ENCODE measurements at places on chromosomes 1 and 21.
A peak's percentile ranks its signal among the peaks of the same experiment; 100 is the strongest.

DNA sequence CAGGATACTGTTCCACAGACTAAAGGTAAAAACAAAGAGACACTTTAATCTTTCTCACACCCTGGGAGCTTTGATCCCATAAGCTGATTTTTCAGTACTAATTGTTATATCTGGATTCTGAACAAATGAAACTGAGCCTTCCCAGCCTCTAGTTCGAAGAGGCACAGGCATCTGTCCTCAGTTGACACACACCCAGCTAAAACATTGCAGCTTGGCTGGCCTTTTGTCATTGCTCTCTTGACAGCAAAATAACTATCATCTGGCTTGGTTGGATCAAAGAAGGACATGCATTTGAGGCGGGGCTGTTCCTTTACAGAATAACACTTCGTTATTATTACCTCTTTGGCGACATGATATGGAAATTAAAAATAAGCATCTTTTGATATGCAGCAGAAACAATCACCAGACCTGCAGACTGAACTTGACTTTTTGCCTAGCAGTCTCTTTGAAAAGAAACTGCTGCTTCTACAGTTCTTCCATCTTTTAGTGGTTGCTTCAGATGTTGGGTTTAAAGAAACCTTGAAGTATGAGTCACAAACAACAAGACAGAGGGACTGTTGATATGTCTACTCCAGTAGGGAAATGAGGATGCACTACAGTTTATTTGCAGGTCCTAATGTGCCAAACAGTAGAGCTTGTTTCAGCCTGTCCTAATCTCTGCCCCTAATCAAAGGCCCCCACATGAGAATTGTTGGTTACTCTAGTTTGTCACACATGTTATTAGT, 166.5 kb downstream of the TPR start:
- DNase-seq, result no peak

DNA sequence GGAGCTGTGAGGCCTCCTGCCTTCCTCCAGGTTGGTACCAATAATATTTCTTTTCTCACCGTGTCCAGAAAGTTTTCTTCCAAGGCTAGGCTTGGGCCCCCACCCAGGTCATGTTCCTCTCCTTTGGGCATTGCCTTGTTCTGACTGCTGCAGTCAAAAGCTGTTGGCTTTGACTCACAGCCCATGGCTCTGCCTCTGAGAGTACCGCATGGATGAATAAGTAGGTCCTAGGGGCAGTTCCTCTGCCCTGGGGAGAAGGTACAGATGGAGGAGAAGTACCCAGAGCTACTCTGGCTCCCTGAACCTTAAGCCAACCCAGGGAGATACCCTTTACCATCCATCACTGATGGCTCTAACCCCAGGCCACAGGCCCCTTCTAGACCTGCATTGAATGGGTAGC, 115.0 kb downstream of the NAV1 start:
- no peak for DNase-seq

GRCh38 chr1:23807453-23807852, 6.9 kb upstream of the GALE start:
- DNase-seq, result no peak

DNA sequence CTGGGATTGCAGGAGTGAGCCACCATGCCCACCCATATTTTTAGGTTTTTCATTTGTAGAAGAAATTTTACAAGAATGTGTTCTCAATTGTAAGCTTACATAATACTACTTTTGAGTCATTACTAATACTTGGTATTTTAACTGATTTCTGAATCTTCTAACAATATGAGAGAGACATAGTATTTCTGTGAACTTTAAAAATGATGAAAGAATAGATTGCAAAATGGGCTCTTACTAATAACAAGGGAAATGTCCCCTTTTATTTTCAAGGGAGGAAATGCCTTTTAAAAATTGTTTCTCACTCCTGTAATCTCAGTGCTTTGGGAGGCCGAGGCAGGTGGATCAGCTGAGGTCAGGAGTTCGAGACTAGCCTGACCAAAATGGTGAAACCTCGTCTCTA, 5.9 kb downstream of the AGO3 start:
- DNase-seq, result no peak

DNA sequence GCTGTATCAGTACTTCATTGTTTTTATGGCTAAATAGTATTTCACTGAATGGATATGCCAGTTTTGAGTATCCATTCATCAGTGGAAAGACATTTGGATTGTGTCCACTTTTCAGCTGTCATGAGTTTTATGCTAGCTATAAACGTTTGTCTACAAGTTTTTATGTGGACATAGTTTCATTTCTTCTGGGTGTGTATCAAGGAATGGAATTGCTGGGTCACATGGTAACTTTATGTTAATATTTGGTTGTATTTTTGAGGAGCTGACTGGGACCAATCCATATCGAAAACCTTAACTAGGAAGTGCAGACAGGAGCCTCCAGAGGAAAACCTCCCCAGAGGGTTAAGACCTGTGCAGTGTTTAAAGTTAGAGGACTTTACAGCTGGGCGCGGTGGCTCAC, 31.8 kb upstream of the DISC1 start:
- no peak for DNase-seq

DNA sequence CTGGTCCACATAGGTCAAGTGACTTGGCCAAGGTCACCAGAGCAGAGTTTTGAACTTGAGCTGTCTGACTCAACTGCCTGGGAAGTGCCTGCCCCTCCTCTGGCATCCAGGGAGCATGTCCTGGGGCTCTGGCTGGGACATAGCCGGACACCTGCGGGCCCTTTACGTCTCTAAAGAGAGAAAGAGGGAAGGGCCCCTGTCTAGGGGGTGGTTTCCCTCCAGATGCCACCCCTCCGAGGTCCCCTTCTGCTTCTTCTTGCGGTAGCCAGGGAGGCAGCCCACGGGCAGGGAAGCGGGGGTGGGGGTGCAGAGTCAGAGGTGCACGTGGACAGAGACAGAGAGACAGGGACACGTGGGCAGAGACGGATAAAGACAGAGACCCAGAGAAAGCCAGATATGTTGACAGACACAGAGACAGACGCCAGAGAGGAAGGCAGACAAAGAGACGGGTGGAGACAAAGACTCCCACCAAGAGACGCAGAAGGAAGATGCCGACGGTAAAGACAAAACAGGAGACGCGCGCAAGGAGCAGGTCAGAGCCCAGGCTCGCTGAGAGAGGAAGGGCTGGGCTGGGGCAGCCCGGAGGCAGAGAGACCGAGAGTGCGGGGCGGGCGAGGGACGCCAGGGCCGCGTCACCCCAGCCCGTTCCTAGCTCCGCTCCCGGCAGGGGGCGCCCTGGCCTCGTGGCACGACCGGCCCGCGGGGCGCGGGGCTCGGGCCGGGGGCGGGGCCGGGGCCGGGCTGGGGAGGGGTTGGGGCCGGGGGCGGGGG, 458 bp upstream of the ALPL start:
- peak; percentile 79 for DNase-seq

- DNase-seq, result no peak
Observed at GRCh38 chr1:10387677-10388386, 11.0 kb upstream of the PGD start.

DNA sequence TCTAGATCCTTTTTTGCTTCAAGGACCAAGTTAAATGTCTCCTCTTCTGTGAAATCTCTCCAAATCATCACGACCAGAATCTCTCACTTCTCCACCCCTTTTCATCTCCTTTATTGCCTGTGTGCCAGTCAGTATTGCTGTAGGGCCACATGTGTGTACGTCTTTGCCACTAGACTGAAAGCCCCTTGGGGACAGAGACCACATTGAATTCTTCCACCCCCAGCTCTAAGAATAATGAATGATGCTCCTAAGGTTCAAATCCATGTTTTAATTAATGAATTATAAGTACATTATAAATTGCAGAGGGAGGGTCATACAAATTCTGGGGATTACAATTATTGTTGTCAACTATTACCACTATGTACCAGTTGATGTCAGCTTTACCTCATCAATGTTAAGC, 343.8 kb downstream of the USP25 start:
- DNase-seq, result no peak

GRCh38 chr1:182851825-182852224, 12.7 kb downstream of the DHX9 start:
- DNase-seq, result no peak

DNA sequence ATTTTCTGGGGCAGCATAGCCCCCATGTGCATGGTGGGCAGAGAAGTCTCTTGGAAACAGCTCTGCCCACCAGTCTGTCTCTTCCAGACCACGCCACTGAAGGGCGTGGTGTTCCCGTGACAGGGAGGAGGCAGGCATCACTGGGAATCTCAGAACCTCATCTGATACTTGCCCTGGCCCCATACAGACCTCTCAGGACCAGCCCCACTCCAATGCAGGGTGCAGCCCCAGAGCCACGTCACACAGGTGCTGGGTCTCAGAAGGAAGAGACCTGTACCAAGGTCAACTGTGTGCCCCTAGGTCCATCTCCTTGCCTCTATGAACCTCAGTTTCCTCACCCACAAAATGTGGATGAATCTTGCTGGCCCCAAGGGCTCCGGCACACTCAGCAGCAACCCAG, 7.3 kb downstream of the RAP1GAP start:
- DNase-seq, result peak; percentile 9

- DNase-seq, result no peak
Observed at GRCh38 chr1:160217481-160218051, 12.4 kb downstream of the PEA15 start.

Data from activated B cell treated with CpG ODN at 0.5 μM for 24 hours (primary cell).